ENCODE measurements at places on chromosomes 2 and 18.
A peak's percentile ranks its signal among the peaks of the same experiment; 100 is the strongest.

DNA sequence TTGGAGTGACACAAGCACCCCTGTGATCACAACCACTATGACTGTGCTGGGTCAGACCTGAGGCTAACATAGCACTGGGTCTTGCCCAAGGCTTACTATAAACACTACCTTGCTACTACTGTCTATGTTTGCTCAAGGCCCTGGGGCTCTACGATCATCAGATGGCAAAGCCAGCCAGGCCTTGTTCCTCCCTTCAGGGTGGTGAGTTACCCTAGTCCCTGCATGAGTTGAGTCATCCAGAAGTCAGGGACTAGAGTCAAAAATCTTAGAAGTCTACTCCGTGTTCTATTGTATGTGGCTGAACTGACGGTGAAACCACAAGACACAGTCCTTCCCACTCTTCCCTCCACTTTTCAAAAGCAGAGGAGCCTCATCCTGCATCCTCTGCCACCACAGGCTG, 551.2 kb upstream of the FSIP2 start:
- DNase-seq, result no peak

GRCh38 chr2:241734208-241734466, 293 bp upstream of the D2HGDH start:
- no peak for DNase-seq

GRCh38 chr18:63183952-63184770, 135.4 kb downstream of the BCL2 start:
- no peak for DNase-seq

- DNase-seq, result no peak
Measured at GRCh38 chr2:86336675-86337243, 667 bp downstream of the REEP1 start.

- DNase-seq, result no peak
Measured at GRCh38 chr18:79963658-79964329, 649 bp upstream of the HSBP1L1 start.

- peak; percentile 8 for DNase-seq
Measured at GRCh38 chr2:149826471-149827125, 239.0 kb upstream of the MMADHC start.
